ENCODE measurements at places on chromosomes 11 and 22.

GRCh38 chr11:44632466-44633123 is 67.1 kb downstream of the CD82 start:
- no peak for DNase-seq

DNA sequence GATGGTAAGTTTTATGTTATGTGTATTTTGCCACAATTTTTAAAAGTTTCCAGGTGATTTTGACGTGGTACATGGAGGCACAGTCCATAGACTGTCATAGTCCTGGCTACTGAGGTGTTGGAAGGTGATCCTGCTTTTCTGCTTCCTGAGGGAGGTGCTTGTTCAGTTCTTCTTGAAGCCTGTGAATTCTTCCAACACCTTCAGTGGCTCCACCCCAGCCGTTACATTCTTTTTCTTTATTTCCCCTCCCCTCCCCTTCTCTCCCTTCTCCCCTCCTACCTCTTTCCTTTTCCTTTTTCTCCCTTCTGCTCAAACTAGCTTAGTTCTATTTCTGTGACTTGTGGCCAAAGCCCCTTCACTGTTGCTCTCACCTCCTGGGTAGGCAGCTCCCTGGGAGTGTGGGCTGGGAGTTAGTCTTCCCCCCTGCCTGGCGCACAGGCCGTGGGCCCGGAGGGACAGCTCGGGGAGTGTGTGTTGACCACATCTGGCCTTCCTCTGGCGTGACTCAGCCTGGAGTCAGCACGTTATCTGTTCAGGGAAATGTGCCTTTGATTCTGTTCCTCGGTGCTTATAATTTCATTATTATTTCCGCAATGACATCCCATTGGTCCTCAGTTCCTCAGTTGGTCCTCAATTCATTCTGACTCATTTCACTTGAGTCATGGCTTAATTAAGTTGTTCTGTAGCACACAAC is 566.2 kb downstream of the TBC1D22A start:
- DNase-seq, result no peak

DNA sequence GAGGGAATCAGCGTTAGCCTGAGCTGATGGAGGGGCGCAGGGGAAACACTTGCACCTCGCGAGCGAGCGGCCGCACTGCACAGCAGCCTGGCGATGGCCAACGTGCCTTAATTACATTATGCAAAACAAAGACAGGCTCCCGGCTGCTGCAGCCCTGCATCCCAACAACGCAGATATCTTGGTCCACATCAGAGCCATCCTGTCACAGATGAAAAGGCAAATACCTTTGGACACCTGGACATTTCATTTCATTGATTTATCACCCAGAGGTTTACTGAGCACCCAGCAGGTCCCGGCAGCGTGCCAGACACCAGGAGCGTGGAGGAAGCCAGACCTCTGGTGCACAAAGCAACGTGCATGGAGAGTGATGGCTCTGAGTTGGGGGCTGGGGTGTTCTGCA is 843.0 kb downstream of the TBC1D22A start:
- DNase-seq, result no peak

GRCh38 chr11:134215836-134216235 is 7.9 kb downstream of the NCAPD3 start:
- DNase-seq, result no peak

GRCh38 chr11:95692526-95693260 is 96.9 kb downstream of the FAM76B start:
- no peak for DNase-seq

- DNase-seq, result no peak
These were observed 37.3 kb downstream of the PARVG start for GRCh38 chr22:44218071-44218470.

GRCh38 chr11:33540427-33540826 is 160.2 kb downstream of the C11orf91 start:
- DNase-seq, result no peak

- peak; percentile 66 for DNase-seq
These were observed 200.9 kb downstream of the MYO18B start for GRCh38 chr22:25942856-25943411.

GRCh38 chr22:30175690-30176288 is 70.8 kb downstream of the LIF start:
- no peak for DNase-seq

DNA sequence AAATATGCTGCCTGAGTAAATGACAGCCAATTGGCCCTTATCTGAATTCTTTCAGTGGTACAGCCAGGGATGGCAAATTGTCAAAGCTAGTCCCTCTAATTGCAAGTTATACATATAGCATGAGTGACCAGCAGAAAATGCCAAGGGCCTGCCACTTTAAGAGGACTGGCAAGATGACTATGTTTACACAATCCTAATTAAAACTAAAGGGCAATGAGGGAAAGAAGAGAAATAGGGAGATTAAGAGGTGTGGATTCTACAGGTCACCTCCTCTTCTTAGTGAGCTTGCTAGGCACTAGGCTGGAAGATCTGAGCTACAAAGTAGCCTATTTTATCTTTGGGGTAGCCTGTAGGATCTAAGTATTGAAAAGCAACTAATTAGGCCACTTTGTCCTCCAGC is 13.5 kb downstream of the NUMA1 start:
- DNase-seq, result no peak

DNA sequence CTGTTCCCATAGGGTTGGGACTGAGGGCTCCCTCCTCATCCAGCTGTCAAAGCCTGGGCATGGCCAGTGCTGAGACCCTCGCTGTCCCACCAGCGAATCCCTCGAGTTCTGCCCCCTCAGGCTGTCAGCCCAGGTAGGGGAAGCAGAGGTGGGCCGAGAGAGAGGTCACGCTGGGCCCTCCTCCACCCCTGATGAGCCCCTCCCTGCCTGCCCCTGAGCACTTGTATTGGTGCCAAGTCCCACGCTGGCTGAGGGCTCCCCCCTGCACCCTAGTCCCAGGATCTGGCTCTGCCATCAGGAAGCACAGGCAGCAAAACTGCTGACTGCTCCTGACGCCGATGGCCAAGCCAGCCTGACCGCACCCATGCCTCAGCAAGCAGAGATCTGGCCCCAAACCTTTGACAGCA is 3.3 kb downstream of the PRR33 start:
- no peak for DNase-seq

DNA sequence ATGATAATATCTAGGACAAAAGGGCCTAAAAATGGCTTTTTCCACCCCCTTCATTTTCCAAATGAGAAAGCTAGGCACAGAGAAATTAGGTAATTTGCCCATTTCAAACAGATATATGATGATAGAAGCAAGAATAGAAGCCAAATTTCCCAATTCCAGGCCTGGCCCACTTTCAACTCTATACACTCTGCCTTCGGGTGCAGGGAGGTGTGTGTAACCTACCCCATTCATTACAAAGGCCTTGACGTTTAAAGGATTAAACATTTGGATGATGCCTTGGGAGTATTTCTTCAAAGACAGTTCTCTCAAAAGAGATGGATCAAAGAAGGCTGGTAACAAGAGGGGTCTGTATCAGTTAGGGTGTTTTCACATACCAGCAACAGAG is 134.1 kb downstream of the CCDC34 start:
- DNase-seq, result no peak
